Activated CD8-positive, alpha-beta T cell treated with anti-CD3 and anti-CD28 coated beads for 36 hours (primary cell): ENCODE measurements at places on chromosomes 4 and X. TPM values are rescaled to one million over a fixed set of nuclear protein-coding genes. Genes with fewer than 3 reads are reported as not detected.

DNA sequence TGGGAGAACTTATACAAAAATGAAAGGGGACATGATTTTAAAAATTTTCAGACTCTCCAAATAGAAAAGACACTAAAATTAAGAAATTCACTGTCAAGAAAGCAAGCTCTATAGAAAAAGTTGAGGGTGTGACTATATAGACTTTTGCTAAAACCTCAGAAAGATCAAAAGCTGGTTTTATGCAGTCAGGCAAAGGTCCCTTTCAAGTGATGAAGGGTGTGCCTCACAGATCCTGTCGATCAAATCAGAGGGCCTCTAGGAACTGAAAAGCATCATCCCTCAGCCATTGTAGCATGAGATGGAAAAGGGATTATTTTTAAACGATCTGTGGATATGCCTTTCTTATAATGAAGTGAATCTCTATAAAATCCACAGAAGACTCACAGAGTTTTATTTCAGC, 116.5 kb downstream of the FAM13A start:
- no peaks in the 10 kb centered on the region for H3K27me3 ChIP-seq

The BEX1 gene
- 0.56 TPM for total RNA-seq

DNA sequence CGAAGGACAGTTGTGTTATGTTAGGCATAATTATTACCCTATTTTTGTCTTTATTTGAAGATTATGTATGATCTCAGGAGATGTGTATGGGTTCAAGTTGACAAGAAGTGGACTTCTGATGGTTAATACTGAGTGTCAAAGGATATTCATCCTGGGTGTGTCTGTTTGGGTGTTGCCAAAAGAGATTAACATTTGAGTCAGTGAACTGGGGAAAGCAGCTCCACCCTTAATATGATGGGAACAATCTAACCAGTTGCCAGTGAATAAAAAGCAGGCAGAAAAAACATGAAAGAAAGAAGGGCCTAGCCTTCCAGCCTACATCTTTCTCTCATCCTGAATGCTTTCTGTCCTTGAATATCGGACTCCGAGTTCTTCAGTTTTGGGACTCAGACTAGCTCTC, 332.6 kb downstream of the DTHD1 start:
- H3K27ac ChIP-seq = no peak overlapping the region
- no peaks in the 10 kb centered on the region for H3K36me3 ChIP-seq
- no peak for DNase-seq

DNA sequence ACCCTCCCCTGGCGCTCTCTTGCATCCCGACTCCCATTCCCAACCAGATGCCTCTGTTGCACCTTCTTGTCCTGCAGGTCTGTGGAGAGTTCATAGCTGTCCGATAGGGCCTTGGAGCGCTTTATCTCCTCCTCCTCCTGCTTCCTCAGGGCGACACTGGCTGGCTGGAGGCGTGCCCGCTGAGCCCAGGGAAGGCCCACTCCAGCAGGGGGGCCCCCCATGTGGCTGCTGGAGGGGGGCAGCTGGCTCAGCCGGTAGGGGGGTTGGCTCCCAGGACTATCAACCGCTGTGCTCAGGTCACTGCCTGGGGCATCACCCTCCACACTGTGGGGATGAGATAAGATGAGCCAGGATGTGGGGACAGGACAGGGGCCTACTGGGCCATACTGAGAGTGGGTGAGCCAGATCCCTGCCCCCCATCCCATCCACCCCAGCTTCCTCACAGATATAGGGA, 25.6 kb downstream of the IQSEC2 start:
- no peaks in the 10 kb centered on the region for H3K4me1 ChIP-seq
- H3K27ac ChIP-seq = no peak overlapping the region

GRCh38 chr4:182801636-182802035, 115.5 kb downstream of the DCTD start:
- peaks cover 10% of the 10 kb centered on the region for H3K27me3 ChIP-seq
- DNase-seq = no peak
- H3K4me1 ChIP-seq = peaks cover 3% of the 10 kb centered on the region

- DNase-seq = no peak
- no peak overlapping the region for H3K27ac ChIP-seq
- no peaks in the 10 kb centered on the region for H3K4me1 ChIP-seq
Measured at GRCh38 chr4:35689870-35690269, 554.4 kb downstream of the ARAP2 start.

DNA sequence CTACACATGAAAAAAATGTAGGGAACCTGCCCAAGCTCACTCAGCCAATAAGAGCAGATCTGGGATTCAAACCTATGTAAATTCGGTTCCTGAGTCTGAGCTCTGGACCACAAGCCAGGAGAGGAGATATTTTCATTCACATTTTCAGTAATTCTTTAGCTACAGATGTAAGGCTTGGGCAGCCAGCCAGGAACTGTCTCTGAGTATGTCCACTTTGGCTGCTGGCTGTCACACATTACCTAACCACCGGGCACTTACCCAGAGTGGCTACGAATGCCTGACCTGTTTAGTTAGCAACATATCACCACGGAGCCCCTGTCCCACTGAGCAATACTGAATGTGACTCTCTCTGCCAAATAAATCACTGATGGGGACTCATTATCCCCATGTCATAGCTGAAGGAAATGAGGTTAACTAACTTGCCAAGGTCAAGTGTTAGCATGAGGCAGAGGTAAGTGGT, 15.3 kb downstream of the USP46 start:
- no peak overlapping the region for H3K4me3 ChIP-seq
- no peaks in the 10 kb centered on the region for H3K36me3 ChIP-seq
- H3K4me1 ChIP-seq = peaks cover 8% of the 10 kb centered on the region
- no peaks in the 10 kb centered on the region for H3K27me3 ChIP-seq

DNA sequence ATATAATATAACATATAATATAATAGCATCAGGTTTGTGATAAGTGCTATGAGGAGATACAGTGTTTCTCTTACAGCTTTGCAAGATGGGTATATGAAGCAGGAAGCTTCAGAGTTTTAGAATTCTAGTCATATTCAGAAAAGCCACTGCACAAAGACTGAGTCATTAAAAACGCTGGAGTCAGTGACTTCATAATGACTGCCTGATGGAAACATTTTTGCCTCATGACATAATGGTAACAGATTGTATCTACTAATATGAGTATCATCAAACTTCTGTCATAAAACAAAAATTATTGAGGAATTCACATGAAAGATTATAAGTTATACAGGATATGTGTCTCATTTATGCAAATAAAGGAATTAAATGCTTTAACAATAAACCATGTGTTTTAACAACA, 46.8 kb downstream of the EPHA5 start:
- DNase-seq = no peak
- H3K27me3 ChIP-seq = no peaks in the 10 kb centered on the region
- H3K4me3 ChIP-seq = no peak overlapping the region
- no peaks in the 10 kb centered on the region for H3K36me3 ChIP-seq
- no peak overlapping the region for H3K27ac ChIP-seq

DNA sequence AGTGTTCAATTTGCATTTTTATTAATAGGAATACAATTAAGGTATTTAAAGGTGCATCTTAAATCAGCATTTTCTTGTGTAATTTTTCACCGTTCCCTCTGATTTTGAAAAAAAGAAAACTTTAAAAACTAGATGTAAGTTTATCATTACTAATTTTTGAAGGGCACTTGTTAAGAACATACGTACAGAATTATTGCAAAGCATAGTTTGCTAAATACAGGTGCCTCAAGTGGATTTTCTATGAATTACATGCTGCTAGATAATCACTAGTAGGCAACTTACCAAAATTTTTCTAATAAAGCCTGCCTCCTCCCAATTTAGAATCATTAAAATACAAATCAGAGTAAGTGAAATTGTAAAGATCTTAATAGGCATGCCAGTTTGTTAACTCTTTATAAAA, 8.5 kb downstream of the CNKSR2 start:
- H3K36me3 ChIP-seq = no peaks in the 10 kb centered on the region
- peaks cover 18% of the 10 kb centered on the region for H3K4me1 ChIP-seq
- DNase-seq = no peak
- H3K27ac ChIP-seq = no peak overlapping the region
- no peak overlapping the region for H3K4me3 ChIP-seq

The ITGB1BP2 gene
- total RNA-seq = 5.3 TPM

GRCh38 chr4:3225936-3226335, 23.0 kb upstream of the MSANTD1 start:
- no peak overlapping the region for H3K4me3 ChIP-seq
- no peak overlapping the region for H3K27ac ChIP-seq
- DNase-seq = no peak
